ENCODE measurements at places on chromosomes 11 and 22. TPM values are rescaled to one million over a fixed set of nuclear protein-coding genes. Genes with fewer than 3 reads are reported as not detected.

- DNase-seq, result peak; percentile 67
These were observed 38.0 kb downstream of the EXT2 start for GRCh38 chr11:44133335-44133946.

NAALAD2 gene
- 7.2 TPM for total RNA-seq

MYRF gene
- 14.2 TPM for total RNA-seq

DNA sequence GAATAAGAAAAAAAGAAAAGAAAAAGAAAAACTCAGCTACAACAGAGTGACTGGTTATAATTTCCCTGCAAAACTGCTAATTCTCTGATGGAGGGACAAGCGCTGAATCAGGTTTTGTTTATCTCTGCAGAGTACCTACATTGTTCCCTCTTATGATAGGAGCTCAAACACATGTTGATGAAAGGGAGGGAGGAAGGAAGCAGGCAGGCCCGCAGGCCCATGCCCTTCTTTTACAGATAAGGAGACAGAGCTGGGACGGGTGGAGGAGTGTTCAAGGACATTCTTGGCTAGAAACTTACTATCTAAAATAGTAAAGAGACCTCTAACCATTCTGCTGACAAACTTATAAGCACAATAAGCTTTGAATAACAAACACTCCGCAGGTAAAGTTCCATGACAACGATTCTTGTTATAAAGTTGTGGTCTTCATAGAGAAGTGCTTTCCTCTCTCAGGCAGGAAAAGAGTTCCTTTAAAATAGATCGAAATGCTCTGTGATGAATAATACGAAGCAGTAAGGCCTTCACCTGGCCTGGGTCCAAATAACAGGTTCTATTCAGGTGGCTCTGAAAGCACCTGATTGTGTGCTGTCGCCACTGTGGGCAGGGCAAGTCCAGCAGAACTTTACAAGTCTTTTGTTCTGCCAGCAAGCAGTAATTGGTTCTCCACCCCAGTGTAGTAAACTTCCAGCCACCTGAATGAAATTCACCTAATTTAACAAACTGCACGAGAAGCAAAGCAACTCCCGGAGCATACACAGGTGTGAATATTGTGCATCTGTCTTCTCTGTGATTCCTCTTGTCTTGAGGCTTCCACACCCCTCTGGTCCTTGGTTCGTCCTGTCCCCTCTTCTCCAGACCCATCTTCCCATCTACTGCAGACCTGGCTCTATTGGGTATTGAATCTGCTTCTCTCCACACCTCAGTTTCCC, 15.3 kb upstream of the MICAL2 start:
- DNase-seq, result no peak

DNA sequence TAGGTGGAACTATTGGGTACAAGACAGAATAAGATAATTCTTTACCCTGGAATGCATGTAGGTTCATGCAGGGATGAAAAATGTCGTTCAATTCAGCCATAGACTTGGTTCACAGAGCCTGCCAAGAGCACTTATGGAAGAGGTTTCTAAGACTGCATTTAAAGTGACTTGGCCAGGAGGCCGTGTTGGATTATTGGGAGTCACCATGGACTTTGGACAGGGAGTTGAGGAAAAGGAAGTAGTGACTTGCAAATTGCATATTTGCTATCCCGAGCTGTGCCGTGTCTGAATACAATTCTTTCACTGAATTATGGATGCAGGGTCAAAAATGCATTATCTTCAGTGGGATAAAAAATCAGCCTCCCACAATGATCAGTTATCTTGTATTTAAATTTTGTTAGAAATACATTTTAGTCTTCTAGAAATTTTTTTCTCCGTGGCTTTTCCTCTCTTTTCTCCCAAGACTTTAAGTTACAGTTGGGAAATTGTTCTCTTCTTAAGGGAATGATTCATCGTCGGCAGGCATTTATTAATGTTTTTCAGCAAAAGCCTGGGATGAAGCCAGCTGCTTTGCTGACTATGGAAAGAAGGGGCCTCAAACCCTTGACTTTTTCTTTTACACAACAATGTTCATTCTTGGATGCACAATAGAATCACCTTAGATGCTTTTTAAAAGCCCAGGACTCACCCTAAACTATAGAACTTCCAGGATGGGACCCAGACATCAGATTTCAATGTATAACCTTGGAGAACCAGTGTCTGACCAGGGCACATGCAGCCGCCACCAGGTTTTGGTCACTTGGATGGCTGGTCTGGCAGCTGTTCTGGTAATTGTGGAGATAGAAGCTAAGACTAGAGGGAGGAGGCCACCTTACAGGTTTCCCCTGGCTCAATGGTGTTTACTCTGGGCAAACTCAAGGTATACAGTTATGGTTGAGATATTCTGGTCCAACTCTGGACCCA, 70.8 kb downstream of the FAT3 start:
- peak; percentile 75 for DNase-seq

DNA sequence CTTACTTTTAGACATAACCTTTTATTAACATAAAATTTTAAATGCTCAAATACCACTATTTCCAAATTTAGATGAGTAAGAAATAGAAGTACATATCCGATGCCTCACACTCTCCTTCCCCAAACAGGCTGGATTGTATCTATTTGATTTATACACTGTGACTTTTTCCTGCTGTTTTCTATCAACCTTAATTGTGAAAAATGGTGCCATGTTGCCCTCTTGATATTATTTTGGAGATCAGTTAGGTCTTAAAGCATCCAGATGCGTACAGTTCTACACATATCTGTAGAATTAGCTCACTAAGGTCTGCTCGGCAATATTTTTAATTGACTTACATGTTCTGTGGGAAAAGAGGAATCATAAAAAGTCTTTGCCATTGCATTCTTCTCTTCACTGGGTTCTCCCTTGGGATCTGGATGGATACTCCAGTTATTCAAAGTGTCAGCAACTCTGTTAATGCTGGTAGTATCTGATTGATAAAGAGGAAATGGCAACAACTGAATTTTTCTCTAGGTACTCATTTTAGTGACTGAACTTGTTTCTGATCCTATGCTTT, 27.2 kb downstream of the EIF3M start:
- no peak for DNase-seq

LGALS12 gene
- total RNA-seq, result 0.48 TPM

CYB5R2 gene
- total RNA-seq, result 50.3 TPM

OR52H1 gene
- total RNA-seq, result 1.7 TPM

DNA sequence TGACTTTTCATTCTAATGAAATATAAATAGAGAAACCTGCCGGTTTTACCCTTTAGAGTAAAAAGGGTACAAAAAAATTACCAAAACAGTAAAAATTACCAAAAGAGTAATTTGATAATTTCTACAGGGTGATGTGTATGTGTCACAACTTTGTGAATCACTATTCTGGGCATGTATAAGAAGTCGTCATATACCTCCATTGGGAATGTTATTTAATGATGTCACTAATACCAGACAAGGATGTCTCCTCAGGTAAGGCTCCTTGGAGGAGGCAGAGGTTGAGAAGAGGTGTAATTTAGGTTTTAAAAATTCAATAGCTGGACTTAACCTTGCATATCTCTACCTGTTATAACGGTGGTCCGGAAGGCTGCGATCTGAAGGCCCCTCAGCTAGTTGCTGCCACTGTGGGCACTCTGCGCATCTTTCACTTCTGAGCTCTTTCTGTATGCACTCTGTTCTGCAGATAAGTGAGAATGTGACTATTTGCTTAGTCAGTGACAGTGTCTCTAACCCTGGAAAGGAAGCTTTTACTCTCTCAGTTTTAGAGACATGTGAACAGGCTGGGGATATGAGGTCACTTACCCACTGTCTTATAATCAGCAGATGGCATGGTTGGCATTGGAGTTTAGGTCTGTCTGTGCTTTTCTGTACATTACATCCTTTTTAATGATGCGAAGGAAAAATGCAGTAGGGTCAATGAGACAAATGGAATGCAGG, 987 bp upstream of the NCR3LG1 start:
- no peak for DNase-seq
